IMR-90 (cell line): ENCODE measurements at places on chromosomes 3 and 15. TPM values are rescaled to one million over a fixed set of nuclear protein-coding genes. Genes with fewer than 3 reads are reported as not detected.

GRCh38 chr3:55661571-55661970 is 174.5 kb upstream of the WNT5A start:
- DNase-seq, result no peak

DNA sequence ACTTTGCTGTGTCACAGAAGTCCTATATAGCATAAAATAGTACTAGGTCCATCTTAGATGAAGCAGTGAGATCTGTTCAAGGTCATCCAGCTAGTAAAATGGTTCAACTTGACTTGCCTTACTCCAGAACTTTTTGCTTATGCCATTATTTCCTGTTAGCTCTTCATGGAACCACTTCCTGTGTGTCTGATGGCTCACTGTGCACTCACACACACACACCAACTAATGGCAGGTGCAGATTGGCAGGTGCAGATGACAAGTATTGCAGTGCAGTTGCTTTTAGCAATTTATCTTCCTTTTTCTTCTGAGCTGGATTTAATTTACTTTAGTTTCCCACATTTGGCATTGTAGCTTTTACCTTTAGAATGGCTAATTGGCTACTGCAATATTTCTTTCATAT is 29.8 kb downstream of the GOLGA8S start:
- DNase-seq, result no peak

- no peak for DNase-seq
These were observed 72.3 kb upstream of the ICE2 start for GRCh38 chr15:60551147-60551780.

- peak; percentile 33 for DNase-seq
These were observed 32.6 kb upstream of the SHC4 start for GRCh38 chr15:48996276-48996675.

GRCh38 chr3:17730318-17730967 is 12.0 kb downstream of the TBC1D5 start:
- DNase-seq, result peak; percentile 49

DNA sequence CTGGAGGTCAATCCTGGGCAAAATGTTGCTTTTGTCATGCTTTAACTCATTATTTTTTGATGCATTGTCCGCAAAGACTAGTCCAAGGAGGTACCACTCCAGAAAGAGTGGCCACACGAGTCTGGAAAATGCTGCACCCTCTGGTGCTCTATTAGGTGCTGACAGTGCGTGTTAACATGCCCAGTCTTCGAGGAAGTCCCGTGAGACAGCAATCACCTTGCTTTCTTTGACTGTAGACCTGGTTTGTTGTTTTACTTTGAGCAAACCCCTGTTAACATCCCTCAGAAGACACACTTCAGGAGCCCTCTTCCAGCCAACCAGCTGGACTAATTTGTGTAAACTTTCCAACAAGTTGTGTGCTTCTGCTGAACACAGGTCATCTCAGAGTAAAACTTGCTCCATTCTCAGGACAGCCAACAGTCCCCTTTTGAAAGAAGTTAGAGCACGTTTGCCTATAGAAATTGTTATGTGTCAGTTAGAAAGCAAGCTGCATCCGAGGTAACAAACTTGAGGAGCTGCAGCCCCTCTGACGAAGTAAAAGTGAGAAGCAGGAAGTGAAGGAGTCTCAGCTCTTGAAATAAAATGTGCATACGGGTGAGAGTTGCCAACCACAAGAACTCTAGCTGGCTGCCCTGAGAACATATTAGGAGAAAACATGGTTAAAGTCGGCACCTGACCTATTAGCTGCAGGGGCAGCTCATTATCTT is 205.0 kb downstream of the LPP start:
- DNase-seq, result no peak

DNA sequence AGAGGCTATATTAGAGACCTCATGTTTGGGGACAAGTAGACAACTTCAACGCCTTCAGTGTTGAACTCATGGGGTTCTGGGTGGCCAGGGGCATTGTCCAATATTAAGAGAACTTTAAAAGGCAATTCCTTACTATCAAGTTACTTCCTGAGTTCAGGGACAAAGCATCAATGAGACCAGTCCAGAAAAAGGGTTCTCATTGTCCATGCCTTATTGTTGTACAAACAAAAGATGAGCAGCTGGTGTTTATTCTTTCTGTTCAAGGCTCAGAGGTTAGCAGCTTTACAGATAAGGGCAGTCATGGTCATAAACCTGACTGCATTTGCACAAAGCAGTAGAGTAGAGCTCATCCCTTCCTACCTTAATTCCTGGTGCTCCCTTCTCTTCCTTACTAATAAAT is 18.5 kb upstream of the PDHB start:
- DNase-seq, result no peak

DNA sequence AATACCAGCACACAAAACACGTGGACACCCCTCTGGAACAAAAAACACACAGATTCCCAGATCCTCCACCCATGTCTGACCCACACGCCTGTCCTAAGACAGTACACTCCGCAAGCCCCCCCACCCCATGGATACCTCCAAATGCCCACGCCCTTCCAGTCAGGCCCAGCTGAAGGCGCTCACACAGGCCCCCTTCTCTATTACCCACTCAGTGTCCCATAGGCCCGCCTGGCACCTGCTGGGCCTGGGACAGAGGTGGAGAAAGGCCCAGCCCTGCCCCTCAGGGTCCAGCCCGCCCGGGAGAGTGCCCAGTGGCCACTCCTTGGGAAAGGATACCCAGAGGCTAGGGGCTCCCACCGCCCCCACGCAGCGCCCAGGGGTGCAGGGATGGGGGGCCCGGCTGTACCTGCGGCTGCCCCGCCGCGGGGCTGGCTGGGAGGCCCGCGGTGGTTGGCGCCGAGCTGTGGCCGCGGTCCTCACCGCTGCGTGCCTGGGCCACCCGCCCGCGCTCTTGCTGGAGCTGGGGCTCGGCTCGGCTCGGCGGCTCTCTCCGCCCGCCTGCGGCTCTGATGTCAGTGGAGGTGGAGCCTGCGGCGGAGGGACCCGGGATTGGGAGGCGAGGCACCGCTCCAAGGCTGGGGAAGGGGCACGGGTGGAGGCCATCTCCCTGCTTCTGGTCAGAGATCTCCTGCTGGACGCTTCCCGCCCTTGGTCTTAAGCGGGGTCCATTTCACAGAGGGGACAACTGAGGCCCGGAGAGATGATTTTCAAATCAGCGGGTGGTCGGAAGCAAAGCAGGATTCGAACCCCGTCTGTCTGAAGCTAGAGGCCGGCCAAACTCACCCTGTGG is at the start of gene CAMK1:
CAMK1 (minus strand) TSS at position 522 of the 850 bp plus-strand sequence. CDS start 2,198 bp downstream, outside the sequence.
- DNase-seq, result peak; percentile 58

DNA sequence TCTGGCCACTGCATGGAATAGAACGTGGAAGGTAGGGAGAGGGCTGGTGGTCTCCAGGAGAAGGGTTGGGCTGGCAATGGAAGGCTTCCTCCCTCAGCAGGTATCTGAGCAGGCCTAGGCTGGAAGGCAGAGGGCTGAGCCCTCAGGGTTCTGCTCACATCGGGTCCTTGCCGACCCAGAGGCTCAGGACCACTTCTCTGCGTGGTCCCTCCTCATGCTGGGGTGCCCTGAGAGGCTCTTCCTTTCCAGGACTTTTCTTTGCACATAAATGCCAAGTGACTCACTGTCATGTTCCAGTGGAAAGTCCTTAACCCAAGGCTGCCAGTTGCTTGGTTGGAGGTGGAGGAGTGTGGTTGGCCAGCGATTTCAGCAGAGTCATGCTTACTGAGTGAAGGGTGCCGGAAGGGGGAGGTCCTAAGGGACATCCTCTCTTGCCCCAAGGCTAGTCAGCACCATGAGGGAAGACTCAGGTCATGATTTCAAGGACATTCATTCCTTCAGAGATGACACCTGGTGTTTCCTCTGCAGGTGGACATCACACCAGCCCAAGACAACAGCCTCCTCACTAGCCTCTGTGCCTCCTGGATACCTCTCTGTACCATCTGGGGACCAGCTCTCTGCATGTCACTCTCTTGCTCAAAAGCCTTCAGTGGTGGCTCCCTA is 8.2 kb downstream of the SLC6A6 start:
- DNase-seq, result peak; percentile 92

The SEMA6D gene
- total RNA-seq, result 17.4 and 18.3 TPM in 2 replicates

The PLD1 gene
- 9.2 and 9.7 TPM in 2 replicates for total RNA-seq

The GREM1 gene
- 848 and 1,032 TPM in 2 replicates for total RNA-seq

The CKMT1B gene
- not detected in 2 replicates for total RNA-seq

The CCR3 gene
- total RNA-seq, result not detected in 2 replicates

The CDCP1 gene
- total RNA-seq, result 2.5 TPM in 2 replicates

The CPN2 gene
- total RNA-seq, result not detected in 2 replicates
